ENCODE measurements at places on chromosomes 6 and 20.

- DNase-seq: no peak
These were observed 33.5 kb downstream of the CFAP61 start for GRCh38 chr20:20085812-20086211.

GRCh38 chr6:110002676-110003075 is 24.6 kb downstream of the GPR6 start:
- DNase-seq: no peak

DNA sequence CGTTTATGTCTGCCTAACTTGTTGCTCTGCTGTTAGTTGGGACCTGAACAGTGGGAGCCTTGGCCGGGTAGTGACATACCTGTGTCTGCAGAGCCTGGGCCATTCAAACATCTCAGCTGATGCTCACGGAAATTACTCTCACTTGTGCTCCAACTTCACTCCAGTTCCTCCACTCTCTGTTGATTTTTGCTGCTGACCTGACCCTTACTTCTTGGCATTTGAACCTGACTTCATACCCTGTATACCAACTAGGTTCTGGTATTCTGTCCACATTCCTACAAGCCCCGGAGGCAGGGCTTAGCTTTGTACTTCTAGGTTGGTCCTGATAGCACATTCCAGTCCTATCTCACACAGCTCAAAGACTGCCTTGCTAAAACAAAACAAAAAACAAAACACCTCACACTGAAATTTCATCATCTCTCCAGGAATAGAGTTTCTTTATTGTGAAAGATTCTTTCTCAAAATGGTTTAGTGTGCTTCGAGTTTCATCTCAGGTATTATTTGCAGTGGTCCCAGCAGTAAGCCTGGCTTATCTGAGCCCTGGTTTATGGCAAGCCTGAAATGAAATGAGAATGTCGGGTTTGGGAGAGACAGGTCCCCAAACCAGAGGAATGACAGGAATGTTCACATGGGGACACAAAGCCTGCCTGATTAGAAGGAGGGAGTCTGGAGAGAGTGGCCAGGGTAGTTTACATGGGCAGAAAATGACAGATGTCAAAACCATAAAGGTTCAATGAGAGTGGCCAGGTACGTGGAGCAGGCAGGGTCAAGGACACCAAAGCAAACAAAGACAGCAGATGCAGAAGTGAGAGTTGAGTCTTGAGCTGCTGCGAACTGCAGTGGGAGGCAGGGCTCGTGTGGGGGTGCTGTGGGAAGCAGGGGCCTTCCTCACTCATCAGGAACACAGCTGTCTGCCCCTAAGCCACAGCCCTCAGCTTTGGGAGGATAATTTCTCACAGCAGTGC is 174.2 kb upstream of the HDAC2 start:
- no peak for DNase-seq

GRCh38 chr6:35794536-35795452 is 2.3 kb downstream of the CLPS start:
- no peak for DNase-seq
